ENCODE measurements at places on chromosomes 12 and 14.
A peak's percentile ranks its signal among the peaks of the same experiment; 100 is the strongest.

DNA sequence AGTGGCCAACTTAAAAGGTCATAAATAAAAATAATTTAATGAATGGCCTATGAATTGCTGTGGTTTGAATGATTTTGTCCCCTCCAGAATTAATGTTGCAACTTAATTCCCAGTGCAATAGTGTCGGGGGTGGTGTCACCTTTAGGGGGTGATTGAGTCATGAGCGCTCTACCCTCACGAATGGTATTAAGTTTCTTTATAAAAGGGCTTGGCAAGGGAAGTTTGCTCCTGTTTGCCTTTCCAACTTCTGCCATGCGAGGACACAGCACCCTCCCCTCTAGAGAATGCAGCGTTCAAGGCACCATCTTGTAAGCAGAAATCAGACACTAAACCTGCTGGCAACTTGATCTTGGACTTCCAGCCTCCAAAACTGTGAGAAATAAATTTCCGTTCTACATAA, 253.3 kb downstream of the ATXN7L3B start:
- no peak for DNase-seq

DNA sequence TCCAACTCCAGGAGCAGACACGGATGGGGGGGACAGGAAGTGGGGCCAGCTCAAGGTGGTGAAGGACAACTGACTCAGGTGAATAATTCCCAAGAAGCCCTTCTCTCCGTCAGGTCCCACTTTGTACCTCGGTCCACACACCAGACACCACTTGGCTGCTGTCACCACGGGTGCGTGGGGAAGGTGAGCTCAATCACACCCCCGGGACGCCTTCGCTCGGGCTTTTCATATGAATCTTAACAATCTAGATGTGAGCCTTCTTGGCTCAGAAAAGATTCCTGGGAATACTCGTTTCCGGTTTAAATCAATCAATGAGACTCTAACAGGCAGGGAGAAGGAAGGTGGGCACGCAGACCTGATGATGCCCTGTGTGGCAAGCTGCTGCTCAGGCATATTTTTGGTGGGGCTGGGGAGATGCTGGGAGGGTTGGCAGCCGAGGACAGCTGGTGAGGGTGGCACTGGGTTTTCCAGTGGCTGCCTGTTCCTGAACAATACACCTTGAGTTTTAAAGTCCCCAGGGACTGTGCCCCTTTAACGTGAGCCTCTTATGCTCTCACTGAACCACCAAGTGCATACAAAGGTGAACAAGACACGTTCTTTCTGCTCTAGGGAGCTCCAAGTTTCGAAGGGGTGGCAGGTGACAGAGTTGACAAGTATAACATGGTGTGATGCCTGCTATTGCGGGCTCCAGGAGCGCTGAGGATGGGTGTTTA, 5.1 kb downstream of the TESC start:
- DNase-seq, result no peak

DNA sequence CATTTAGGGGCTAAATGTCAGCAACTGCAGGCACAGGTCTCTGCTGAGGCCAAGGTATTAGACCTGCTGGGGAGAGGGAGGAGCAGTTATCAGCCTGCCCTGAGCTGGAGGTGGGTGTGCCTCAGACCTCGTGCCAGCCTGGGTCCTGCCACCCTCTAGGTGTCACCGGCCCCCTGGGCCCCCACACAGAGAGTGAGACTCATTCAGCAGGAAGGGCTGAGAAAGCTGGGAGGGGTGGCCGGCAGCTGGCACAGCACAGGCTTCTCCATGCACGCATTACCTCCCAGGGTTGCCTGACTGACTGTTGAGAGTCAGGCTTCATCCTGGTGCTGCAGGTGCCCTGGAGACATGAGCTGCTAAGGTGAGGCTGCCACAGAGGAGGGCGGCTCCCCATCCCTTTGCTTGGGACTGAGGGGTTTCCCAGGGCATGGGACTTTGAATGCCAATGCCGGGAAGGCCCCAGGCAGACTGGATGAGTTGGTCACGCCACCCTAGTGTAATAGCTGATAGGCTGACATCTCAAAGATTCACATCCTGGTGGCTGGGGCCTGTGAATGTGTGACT, 75.3 kb upstream of the C14orf180 start:
- DNase-seq, result no peak

GRCh38 chr14:76510181-76510580, 134.2 kb downstream of the ESRRB start:
- DNase-seq, result no peak

DNA sequence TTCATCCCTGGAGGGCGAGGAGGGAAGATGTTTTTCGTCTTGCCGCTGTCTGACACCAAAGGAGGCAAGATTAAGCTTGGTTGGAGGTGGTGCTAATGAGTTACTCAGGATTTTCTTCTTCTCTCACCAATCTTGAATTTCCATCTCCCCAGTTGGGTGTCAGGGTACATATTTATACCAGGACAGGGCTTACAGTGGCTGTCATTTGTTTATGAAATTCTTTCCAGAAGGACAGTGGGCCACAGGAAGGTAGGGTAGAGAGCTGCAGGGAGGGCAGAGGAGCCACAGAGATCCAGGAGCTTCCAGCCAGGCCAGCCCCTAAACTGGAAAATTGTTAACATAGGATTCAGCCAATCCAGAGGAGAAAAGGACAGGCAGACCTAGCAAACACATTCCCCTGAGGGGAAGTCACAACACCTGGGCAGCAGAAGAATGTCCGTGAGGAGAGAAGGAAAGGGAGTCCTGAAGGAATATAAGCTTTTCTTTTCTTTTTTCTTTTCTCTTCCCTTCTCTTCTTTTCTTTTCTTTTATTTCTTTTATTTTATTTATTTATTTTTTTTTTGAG, 40.5 kb downstream of the IRF2BPL start:
- DNase-seq, result no peak

DNA sequence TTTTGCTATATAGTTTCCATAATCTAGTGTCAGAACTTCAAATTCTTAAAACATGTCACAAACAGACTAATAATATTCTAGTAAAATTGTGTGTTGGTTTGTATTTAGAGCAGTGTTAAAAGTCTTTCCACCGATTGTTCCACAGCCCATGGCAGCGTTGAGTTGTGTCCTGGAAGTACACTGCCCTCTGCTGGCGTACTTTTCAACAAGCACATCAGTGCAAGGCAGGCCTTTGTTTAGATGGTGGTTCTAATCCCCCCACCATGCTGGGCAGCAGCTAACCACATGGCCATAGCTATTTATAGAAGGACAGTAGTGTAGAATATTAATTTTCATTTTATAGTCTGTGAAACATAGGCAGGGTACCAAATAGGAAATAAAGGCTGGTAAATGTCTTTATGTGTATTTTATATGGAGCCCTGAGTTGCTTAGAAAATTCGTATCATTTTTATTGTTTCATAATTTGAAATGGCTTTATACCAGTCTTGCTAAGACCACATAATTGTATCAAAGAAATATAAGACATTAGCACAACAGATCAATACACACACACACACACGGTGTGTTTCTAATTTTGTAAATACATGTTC, 235.4 kb downstream of the SEC23A start:
- DNase-seq, result peak; percentile 76

- no peak for DNase-seq
Observed at GRCh38 chr12:3311491-3312103, 179.4 kb upstream of the PRMT8 start.

- DNase-seq, result no peak
Observed at GRCh38 chr12:104352106-104352713, 48.7 kb downstream of the EID3 start.

GRCh38 chr12:53205747-53206419, 1.2 kb downstream of the ITGB7 start:
- DNase-seq, result no peak

GRCh38 chr14:74521756-74522155, 28.2 kb downstream of the ISCA2 start:
- no peak for DNase-seq

- no peak for DNase-seq
Observed at GRCh38 chr12:25186788-25187402, 8.1 kb downstream of the DNAI7 start.

DNA sequence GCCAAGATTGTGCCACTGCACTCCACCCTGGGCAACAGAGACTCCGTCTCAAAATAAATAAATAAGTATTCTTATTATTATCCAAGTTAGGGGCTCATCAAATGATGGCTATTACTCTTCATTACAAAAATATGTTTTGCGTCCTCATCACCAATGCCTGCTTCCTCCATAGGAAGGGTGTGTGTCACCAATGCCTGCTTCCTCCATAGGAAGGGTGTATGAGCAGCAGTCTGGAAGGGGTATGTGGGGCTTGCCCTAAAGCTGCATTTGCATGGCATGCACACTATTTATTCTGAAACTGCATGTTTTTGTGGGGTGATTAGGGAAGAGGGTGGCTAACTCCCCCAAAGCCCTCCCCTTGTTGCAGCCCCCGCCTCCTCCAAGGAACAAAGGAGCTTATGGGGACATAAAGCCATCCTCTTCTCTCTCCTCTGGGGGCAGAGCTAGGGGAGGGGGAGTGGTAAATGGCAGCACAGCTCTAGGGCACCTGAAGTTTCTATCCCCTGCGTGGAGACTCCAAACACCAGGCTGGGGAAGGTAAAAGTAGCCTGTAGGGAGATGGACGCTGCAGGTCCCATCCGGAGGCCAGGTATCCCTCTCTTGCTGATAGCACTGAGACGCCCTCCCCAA, 1.3 kb downstream of the CAMKK2 start:
- DNase-seq, result no peak

- no peak for DNase-seq
Observed at GRCh38 chr12:124586756-124587155, 19.3 kb upstream of the NCOR2 start.

- no peak for DNase-seq
Observed at GRCh38 chr14:88029500-88029899, 24.6 kb downstream of the GPR65 start.

DNA sequence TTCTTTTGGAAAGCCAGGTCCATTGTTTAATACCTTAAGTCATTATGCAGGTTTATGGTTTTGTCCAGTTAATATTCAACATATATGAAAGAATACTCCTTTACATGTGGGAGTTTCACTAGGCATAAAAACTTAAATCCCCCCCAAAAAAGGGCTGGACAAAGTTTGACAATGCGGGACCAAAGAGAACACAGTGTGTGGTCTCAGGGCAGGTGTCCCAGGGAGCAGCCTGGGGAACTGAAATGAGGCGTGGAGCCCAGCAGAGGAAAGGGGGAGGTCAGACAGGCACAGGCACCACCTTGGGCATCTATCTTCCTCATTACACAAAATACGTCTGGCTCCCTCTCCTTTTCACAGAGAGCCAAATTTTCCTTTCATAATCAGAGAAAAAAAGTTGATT, 22.5 kb downstream of the PKP2 start:
- DNase-seq, result no peak

- no peak for DNase-seq
Observed at GRCh38 chr14:75246546-75247285, 31.9 kb upstream of the FOS start.

DNA sequence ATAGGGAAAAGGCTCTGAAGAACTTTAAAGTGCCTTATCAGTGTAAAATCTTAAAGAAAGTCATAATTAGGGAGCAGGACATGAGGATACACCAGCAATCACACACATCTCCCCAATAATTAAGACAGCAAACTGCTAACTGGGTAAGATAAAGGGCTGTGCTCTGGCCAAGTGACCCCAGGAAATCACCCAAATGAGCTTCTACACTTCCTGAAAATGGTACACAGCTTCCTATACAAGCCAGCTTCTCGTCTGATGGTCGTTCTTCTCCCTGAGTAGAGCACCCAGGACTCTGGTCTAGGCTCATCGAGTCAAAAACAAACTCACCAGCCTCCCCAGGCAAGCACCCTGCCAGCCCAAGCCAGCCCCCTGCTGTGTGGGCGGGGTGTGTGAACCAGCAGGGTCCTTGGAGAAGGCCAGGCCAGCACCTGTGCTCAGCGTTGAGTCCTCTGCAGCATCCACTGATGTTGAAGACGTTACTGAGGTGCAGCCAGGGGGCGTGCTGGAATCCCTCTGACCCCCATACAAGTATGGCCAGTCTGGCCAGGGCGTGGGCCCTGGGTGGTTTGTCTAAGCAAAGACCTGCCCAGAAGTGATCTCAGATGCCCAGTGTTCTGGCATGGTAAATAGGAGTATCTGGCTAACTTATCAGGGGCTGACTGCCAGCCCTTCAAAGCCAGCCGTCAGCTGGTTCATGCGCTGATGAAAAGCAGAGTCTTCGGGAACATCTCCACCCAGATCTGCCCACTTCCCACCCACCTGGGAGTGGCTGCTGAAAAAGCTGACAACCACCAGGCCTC, 41.4 kb downstream of the ACTN1 start:
- DNase-seq, result no peak

DNA sequence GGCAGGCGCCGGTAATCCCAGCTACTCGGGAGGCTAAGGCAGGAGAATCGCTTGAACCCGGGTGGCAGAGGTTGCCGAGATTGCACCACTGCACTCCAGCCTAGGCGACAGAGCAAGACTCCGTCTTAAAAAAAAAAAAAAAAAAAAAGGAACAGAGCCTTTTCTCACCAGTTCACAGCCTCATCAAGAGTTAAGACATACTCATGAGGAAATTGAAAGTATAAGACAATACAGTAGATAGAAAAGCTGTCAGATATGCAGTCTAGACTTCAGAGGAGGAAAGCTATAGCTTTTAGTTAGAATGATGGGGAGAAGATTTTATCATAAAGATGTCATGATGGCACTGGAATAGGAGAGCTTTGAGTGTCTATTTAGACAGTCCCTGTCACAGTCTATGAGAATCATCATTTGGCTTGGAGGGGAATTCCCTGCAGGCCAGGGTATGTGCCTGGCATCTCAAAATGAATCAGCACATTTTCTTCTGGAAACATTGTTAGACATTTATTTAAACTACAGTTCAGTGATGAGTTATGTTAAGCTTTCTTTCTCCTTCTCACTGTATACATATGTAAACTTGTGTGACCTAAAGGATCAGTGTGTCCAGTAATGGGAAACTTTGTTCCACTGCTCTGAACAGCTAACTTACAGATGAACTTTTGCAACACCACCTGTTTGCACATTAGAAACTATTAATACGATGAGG, 2.9 kb upstream of the RAB35 start:
- DNase-seq, result no peak

GRCh38 chr12:60391791-60392190, 796.0 kb downstream of the SLC16A7 start:
- no peak for DNase-seq

DNA sequence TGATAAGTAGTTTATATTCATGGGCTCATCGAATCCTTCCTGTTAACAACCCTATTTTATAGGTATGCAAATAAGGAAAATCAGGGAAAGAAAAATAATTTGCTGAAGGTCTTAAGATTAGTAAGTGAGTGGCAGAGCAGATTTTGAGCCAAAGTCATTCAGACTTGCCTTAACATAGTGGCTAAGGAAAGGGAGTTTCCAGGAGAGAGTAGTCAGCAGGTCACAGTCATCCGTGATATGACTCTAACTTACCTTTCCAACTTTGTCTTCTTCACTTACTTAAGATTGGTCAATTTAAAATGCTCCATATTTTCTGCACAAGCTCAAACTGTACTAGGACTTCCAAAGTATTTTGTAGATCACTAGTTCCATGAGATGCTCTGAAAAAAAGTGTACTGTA, 46.6 kb downstream of the AKAP6 start:
- no peak for DNase-seq

All from KG1 (cell line).